A673 (cell line): ENCODE measurements at places on chromosomes 2 and 18. TPM values are rescaled to one million over a fixed set of nuclear protein-coding genes. Genes with fewer than 3 reads are reported as not detected.
A peak's percentile ranks its signal among the peaks of the same experiment; 100 is the strongest.

ID2 gene
- 235 and 249 TPM in 2 replicates for total RNA-seq

THSD7B gene
- not detected in 2 replicates for total RNA-seq

UCN gene
- 0.64 and 0.68 TPM in 2 replicates for total RNA-seq

SLC9A4 gene
- total RNA-seq = 0.11 and 0.17 TPM in 2 replicates

CHRND gene
- not detected in 2 replicates for total RNA-seq

ZNF142 gene
- 53.3 and 65.3 TPM in 2 replicates for total RNA-seq

ELOA2 gene
- not detected in 2 replicates for total RNA-seq

PLCL1 gene
- total RNA-seq = not detected in 2 replicates

ATG9A gene
- total RNA-seq = 50.0 and 55.6 TPM in 2 replicates

PAX8 gene
- 3.1 and 3.2 TPM in 2 replicates for total RNA-seq

C2orf78 gene
- not detected in 2 replicates for total RNA-seq

ITGA4 gene
- 4.6 and 7.0 TPM in 2 replicates for total RNA-seq

DNA sequence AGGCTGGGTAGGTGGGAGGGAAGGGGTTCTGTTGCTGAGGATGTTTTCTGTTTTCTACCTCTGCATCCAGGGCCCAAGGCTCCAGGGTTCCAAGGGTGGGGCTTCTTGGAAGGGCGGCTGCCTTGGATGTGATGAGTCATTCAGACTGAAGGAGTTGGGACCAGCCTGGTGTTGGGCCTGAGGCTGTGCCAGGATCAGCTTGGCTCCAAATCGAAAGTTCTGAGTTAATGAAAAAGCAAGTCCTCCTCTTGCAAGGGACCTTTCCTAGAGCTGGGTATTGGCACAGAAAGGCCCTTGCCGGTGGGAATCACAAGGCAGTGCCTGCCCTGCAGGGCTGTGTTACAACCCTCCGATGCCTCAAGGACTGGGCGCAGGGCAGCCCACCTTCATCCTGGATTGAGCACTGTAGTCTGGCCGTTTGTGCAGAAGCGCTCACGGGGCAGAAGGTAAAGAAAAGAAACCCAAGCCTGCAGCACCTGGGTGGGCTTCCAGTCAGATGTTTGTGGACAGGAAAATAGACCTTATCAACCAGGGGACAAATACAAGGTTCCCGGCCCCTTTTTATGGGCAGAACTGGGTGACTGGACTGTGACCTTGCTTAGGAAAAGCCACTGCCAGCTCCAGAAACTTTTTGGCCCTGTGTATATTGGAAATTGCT, 52.5 kb upstream of the MCFD2 start:
- DNase-seq = peak; percentile 57
- peak overlapping the region; percentile 34 for H3K27ac ChIP-seq
- H3K36me3 ChIP-seq = no peaks in the 10 kb centered on the region
- H3K4me1 ChIP-seq = peaks cover 7% of the 10 kb centered on the region
- no peak overlapping the region for H3K4me3 ChIP-seq
- H3K27me3 ChIP-seq = no peaks in the 10 kb centered on the region

DNA sequence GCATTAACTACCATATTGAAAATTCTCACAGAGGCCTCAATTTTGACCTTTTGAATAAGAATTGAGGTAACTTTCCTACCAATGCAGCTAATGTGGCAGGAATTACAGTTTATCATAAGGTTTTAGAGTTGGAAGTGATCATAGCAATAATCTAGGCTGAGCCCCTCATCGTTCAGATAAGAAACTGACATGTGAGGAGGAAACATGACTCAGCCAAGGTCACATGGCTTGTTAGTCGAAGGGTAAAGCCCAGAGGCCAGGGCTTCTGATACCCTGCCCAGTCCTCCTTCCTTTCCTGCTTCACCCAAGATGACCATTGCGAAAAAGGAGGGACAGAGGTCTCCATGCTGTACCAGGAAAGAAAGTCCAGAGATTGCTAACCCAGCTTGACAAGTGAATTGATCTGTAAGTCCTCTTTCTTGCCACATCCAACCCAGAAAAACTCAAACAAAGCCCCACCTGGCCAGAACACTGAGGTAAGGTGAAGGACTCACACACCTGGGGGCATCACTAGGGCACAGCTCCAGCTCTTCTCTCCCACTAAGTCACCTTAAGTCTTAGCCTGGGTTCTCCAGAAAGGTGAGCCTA, 174.8 kb downstream of the EN1 start:
- H3K4me3 ChIP-seq = no peak overlapping the region
- no peaks in the 10 kb centered on the region for H3K4me1 ChIP-seq
- H3K36me3 ChIP-seq = no peaks in the 10 kb centered on the region
- no peak for DNase-seq
- H3K27ac ChIP-seq = no peak overlapping the region
- no peaks in the 10 kb centered on the region for H3K27me3 ChIP-seq

- H3K27me3 ChIP-seq = no peaks in the 10 kb centered on the region
- no peak overlapping the region for H3K4me3 ChIP-seq
- H3K4me1 ChIP-seq = no peaks in the 10 kb centered on the region
- no peak for DNase-seq
- no peaks in the 10 kb centered on the region for H3K36me3 ChIP-seq
Observed at GRCh38 chr2:100174026-100174431, 31.6 kb upstream of the AFF3 start.

GRCh38 chr18:63356272-63356896, 10.6 kb downstream of the KDSR start:
- peak overlapping the region; percentile 9 for H3K27ac ChIP-seq
- no peak for DNase-seq
- no peaks in the 10 kb centered on the region for H3K27me3 ChIP-seq
- no peak overlapping the region for H3K4me3 ChIP-seq
- peaks cover 5% of the 10 kb centered on the region for H3K4me1 ChIP-seq
- peaks cover 97% of the 10 kb centered on the region for H3K36me3 ChIP-seq

GRCh38 chr2:54876764-54877163, 153.3 kb downstream of the EML6 start:
- no peaks in the 10 kb centered on the region for H3K36me3 ChIP-seq
- no peaks in the 10 kb centered on the region for H3K27me3 ChIP-seq
- no peaks in the 10 kb centered on the region for H3K4me1 ChIP-seq
- DNase-seq = no peak

- DNase-seq = no peak
- no peak overlapping the region for H3K4me3 ChIP-seq
- H3K27me3 ChIP-seq = no peaks in the 10 kb centered on the region
- no peaks in the 10 kb centered on the region for H3K4me1 ChIP-seq
- H3K27ac ChIP-seq = no peak overlapping the region
Observed at GRCh38 chr2:204608237-204608939, 63.1 kb downstream of the PARD3B start.

DNA sequence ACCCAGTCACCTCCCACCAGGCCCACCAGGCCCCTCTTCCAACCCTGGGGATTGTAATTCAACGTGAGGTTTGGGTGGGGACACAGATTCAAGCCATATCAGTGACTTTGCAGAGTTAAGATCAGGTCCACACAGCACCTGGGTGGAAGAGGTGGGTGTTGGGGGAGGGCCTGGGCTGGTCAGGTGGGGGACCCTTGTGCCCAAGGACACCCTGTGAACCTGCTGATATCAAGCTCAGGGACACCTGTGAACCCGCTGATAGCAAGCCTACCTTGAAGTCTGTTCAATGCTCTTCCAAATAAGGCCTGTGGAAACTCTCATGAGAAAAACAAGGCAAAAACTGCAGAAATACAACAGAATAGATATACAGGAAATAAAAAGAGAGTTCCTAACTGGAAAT, 19.9 kb upstream of the TPO start:
- H3K4me3 ChIP-seq = no peak overlapping the region
- no peaks in the 10 kb centered on the region for H3K36me3 ChIP-seq
- DNase-seq = no peak
- H3K27ac ChIP-seq = no peak overlapping the region

GRCh38 chr18:62369129-62369644, 44.1 kb downstream of the TNFRSF11A start:
- no peak overlapping the region for H3K27ac ChIP-seq
- no peaks in the 10 kb centered on the region for H3K36me3 ChIP-seq
- H3K4me1 ChIP-seq = no peaks in the 10 kb centered on the region
- DNase-seq = no peak

DNA sequence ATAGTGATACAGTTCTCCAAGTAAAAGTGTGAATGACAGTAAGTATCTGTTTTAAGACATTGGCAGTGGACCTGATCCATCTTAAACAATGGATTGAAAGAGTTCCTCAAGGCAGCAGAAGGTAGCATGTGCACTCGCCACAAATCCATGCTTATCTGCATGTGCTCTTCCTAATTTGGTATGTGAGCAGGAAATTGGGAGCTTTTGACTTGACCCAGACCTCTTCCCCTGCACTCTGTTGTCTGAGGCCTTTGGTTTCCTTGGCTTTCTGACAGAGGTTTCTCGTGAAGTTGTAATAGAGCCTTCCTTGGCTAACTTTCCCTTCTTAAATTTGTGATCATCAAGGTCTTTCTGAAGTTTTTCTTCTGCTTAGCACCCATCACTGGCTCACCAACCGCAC, 114.1 kb downstream of the WDSUB1 start:
- no peaks in the 10 kb centered on the region for H3K36me3 ChIP-seq
- H3K4me1 ChIP-seq = no peaks in the 10 kb centered on the region
- H3K27ac ChIP-seq = no peak overlapping the region
- H3K4me3 ChIP-seq = no peak overlapping the region

GRCh38 chr2:219368690-219369191, 19.0 kb downstream of the DNPEP start:
- no peaks in the 10 kb centered on the region for H3K27me3 ChIP-seq
- H3K4me1 ChIP-seq = no peaks in the 10 kb centered on the region
- no peaks in the 10 kb centered on the region for H3K36me3 ChIP-seq
- H3K4me3 ChIP-seq = no peak overlapping the region
- no peak overlapping the region for H3K27ac ChIP-seq
- DNase-seq = no peak

DNA sequence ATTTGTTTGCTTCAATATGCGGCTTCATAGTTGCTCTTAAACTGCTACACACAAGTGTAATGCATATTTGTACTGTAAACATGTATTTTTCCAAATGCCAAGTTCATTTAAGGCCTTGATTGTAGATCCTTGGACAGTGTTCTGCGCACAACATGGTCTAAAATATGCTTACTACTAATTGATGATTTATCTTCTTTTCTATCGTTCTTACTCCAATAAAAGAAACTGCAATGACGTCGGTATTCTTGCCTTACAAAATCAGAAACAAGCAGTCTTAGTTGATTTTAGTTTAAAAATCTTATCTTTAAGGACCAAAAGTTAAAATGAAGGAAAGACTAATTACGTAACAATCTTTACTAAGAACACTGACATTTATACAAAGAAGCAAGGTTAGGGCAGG, 224.3 kb upstream of the SMAD7 start:
- no peak for DNase-seq
- no peaks in the 10 kb centered on the region for H3K36me3 ChIP-seq
- no peaks in the 10 kb centered on the region for H3K27me3 ChIP-seq
- no peak overlapping the region for H3K4me3 ChIP-seq
- no peak overlapping the region for H3K27ac ChIP-seq

- H3K4me3 ChIP-seq = no peak overlapping the region
- no peaks in the 10 kb centered on the region for H3K4me1 ChIP-seq
- no peaks in the 10 kb centered on the region for H3K36me3 ChIP-seq
- DNase-seq = no peak
- no peak overlapping the region for H3K27ac ChIP-seq
- H3K27me3 ChIP-seq = no peaks in the 10 kb centered on the region
Observed at GRCh38 chr2:97910403-97911205, 85.1 kb downstream of the TMEM131 start.

DNA sequence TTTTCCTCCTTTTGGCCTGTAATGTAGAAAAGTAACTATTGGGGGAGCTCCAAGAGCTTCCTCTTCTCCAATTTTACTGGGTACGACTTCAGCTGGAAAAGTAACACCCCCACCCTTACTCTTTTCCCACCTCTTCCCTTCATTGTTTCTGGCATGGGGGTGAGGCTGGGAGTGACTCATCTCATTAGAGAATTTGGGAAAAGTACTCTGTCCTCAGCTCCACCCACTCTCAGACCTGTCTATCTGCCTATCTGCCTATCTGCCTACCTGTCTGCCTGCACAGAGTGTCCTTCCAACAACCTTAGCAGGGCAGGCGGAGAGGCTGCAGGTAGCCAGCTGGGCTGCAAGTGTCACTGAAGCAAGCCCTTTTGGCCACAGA, 93.6 kb downstream of the EPHA4 start:
- no peak overlapping the region for H3K4me3 ChIP-seq
- no peak overlapping the region for H3K27ac ChIP-seq
- H3K4me1 ChIP-seq = no peaks in the 10 kb centered on the region
- H3K36me3 ChIP-seq = no peaks in the 10 kb centered on the region
- no peaks in the 10 kb centered on the region for H3K27me3 ChIP-seq

DNA sequence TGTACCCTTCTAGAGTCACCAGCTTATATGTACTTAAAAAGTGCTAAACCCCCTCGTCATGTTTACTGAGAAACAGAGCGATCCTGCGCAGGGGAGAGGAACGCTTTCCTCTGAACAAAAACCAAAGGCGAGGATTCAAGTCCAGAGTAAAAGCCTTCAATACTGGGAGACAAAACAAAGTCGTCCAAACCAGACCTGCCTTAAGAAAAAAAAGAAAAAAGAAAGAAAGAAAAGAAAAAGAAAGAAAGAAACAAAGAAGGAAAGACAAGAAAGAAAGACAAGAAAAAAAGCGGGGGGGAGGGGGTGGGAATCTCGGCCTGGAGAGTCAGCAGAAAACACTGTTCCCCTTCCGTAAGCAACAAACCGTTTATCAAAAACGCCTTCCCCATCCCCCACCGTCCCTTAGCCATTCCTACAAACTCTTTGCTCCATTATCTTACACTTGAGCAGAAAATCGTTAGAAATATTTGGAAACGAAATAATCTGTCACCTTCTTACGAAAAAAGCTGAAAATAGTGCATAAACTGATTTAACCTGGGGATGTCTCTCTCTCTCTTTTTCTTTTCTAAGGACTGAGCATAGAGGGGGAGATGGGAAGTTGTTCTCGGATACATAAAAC, 3.3 kb downstream of the PTGR3 start:
- H3K27me3 ChIP-seq = peaks cover 54% of the 10 kb centered on the region
- no peak overlapping the region for H3K4me3 ChIP-seq
- H3K27ac ChIP-seq = no peak overlapping the region

GRCh38 chr18:250685-251084, 17.2 kb downstream of the THOC1 start:
- no peak overlapping the region for H3K4me3 ChIP-seq
- H3K4me1 ChIP-seq = no peaks in the 10 kb centered on the region
- H3K27me3 ChIP-seq = no peaks in the 10 kb centered on the region
- DNase-seq = no peak
- peaks cover 80% of the 10 kb centered on the region for H3K36me3 ChIP-seq

- H3K4me3 ChIP-seq = no peak overlapping the region
- peaks cover 53% of the 10 kb centered on the region for H3K4me1 ChIP-seq
- DNase-seq = peak; percentile 61
- H3K27me3 ChIP-seq = no peaks in the 10 kb centered on the region
- H3K27ac ChIP-seq = peak overlapping the region; percentile 13
Observed at GRCh38 chr18:59057969-59058368, 81.7 kb upstream of the SEC11C start.

DNA sequence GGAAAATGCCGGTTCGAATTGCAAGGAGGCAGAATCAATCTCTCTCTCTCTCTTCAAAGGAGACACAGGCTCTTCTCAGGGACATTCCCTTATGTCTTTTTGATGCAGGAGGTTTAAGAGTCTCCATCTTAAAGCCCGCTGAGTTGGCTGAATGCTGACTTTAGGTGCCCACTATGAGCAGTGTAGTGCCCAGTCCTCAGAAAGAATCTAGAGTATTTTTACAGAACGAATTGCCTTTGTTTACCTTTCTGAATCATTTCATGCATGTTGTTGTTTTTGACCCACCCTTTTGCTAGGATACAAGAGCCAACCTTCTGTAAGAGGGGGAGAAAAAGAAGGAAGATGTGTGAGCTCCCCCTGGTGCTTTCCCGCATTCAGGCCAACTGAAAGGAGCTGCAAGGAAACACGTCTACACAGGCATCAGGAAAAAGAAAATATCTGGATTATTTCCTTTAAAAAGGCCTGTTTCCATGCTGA, 193.5 kb upstream of the TCF4 start:
- H3K27me3 ChIP-seq = no peaks in the 10 kb centered on the region
- H3K36me3 ChIP-seq = no peaks in the 10 kb centered on the region
- H3K4me3 ChIP-seq = no peak overlapping the region
- no peak overlapping the region for H3K27ac ChIP-seq
- H3K4me1 ChIP-seq = peaks cover 32% of the 10 kb centered on the region
